ENCODE measurements at places on chromosomes 4 and X.

GRCh38 chrX:153440556-153441135 lies 5.2 kb downstream of the TREX2 start:
- no peak for DNase-seq

- DNase-seq = no peak
These were observed 144.3 kb upstream of the PAK3 start for GRCh38 chrX:110951472-110952269.

- no peak for DNase-seq
These were observed 74.7 kb downstream of the UGT8 start for GRCh38 chr4:114673306-114673705.

- no peak for DNase-seq
These were observed 99.9 kb downstream of the SLIT2 start for GRCh38 chr4:20351360-20352162.

DNA sequence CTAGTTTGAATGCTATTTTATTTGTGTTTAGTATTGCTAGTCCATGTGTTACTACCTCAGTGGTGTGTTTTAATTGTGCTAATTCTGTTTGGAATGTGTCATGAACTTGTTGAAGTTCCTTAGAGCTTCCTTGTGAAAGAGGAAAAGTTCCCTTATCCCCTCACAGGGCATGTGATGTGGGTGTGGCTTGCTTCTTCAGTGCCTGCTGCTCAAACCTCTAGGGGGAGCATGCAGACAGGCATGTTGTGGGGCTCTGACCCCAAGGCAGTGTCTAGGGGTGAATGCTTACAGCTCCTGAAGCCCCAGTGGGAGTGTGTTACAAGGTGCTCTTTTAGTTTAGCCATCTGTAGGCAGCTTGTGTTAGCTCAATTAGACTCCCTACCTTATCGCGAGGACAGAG lies 86.5 kb downstream of the MAGED4 start:
- no peak for DNase-seq

GRCh38 chr4:122715221-122715620 lies 17.3 kb upstream of the BBS12 start:
- no peak for DNase-seq
